ENCODE measurements at places on chromosomes 7 and 10.

- DNase-seq: no peak
These were observed 63.4 kb downstream of the VTI1A start for GRCh38 chr10:112510384-112510783.

- no peak for DNase-seq
These were observed 612.4 kb downstream of the TNS3 start for GRCh38 chr7:46969303-46970130.

- no peak for DNase-seq
These were observed 79.8 kb upstream of the PHYHIPL start for GRCh38 chr10:59096631-59097030.

- no peak for DNase-seq
These were observed 575 bp downstream of the PLPP4 start for GRCh38 chr10:120457431-120458172.

DNA sequence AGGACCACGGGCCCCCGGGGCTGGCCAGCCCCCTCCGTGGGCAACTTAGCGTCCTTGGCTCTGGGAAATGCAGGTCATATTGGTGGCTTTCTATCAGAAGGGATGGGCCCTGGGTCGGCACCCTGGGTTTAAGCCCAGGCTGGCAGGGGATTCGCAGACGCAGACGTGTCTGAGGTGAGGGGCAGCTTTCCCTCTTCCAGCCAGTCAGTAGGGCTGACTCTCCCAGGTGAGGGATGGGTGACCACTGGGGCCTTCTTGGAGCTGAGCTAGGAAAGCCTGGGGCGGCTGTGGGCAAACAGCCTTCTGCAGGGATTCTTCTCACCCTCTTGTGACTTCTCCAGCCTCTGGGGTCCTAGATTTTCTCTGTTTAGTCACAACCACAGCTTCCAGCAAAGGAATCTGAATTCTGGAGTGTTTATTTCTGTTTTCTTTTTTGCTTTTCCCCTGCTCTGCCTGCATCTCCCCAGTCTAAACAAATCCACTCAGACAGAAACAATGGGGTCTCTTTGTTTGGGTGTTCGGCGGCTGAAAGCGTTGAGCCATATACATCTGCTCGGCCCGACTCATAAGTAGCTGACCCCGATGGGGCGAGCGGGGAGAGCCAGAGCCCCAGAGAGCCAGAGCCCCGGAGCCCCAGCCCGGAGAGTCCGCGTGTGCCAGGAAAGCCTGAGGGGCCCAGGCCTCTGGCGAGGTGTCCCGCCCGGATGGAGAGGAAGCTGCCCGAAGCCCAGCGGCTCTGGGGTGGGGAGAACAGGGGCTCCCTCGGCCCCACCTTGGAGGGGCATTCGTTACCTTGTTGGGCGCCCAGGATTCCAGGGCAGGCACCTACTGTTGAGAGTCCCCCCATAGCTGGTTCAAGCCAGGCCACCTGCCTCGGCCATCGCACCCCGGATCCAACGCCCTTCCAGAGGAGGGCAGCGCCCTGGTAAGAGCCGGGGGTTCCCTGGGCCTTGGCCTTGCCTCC, 2.0 kb downstream of the MNX1 start:
- no peak for DNase-seq

Measured in activated CD8-positive, alpha-beta memory T cell treated with anti-CD3 and anti-CD28 coated beads for 1 hour (primary cell).